ENCODE measurements at places on chromosomes 1 and 21. TPM values are rescaled to one million over a fixed set of nuclear protein-coding genes. Genes with fewer than 3 reads are reported as not detected.

DNA sequence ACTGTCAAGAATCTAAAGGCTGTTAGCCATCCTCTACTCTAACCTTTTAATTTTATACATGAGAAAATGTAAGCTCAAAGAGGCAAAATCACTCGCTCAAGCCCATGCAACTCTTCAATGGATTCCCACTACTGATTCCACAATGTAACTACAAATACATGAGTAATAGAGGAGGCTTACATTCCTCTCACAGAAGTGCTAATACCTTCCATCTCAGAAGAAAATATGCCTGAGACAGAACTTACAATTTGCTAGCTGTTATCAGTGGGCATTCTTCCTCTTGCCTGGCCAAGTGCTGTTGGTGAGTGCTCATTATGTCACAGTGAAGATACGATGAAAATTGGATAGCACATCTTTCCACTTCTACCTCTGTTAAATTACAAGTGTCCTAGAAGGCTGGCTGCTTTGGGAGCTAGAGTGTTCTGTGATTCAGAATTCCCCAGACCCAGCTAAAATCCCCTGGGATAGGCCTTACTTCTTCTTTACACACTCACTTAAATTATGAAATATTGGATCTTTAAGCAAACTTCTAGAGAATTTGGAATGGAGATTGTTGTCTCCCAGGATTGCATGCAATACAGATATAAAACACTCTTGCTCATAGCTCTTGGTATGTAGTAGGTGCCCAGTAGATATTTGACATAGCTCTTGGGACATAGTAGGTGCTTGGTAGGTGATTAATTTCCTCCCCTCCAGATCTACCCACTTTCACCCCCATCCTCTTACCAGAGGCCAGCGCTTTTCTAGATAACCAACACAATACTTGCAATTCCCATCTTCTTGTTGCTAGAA, 24.1 kb downstream of the BCL9 start:
- no peak for DNase-seq

GRCh38 chr1:58293388-58293787, 253.1 kb downstream of the OMA1 start:
- no peak for DNase-seq

GRCh38 chr21:39119891-39120290, 63.4 kb downstream of the PSMG1 start:
- no peak for DNase-seq

- no peak for DNase-seq
Measured at GRCh38 chr1:205189131-205189530, 22.4 kb downstream of the DSTYK start.

DNA sequence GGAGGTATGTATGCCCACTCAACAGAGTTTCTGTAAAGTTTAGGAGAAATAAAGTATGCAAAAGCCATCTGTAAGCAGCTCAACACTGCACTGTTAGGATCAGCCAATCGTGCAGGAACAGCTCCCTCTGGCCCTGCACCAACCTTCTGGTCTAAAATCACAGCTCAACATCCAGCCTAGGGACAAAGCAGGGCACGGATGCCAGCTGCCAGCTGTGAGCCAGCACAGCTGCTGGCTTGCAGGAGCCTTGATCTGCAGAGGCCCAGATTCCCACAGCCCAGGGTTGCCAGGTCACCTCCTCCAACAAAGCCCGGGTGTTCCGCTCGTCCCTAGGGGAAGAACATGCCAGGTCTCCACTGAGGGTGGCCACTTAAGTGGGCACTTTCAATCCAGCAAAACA, 8.6 kb downstream of the ACOT7 start:
- no peak for DNase-seq

DNA sequence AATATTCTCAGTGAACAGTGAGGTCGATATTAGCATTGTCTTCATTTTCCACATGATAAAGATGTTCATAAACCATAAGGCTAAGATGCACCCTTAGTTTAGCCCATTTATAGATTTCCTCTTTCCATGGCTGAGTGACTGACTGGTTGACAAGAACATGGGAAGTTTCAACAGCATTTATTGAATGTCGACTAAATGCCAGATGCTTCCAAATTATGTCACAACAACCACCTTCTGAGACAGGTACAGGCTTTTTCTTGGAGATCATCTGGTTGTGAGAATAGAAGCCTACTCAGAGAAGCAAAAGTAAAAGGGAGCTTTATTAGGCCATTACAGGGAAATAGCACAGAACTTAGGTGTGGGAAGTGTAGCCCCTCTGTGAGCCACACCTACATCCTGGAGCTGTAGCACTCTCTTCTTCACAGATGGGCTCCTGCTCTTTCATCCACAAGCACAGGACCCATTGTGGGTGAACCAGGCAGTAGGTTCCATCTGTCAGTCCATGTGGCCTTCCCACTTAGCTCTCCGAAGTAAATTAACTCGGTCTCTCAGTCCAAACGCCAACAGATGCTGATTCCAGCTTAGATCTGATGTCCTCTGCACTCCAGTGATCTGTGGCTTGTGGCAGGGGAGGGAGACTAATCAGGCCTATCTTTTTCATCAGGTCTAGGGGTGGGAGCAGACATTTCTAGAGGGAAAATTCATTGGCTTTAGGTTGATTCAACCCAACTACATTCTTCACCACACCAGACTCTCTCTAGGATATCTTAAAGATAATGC, 14.3 kb downstream of the ATP2B4 start:
- no peak for DNase-seq

Gene TP73
- 0.30 TPM for total RNA-seq

Gene PLA2G5
- total RNA-seq: not detected

Gene MASP2
- total RNA-seq: not detected

Gene PAQR7
- 4.7 TPM for total RNA-seq

Gene APCS
- not detected for total RNA-seq

Gene RPF1
- total RNA-seq: 27.8 TPM
